Ovary (tissue), 10 donors: ENCODE measurements at places on chromosomes 11 and 22. TPM values are rescaled to one million over a fixed set of nuclear protein-coding genes. Genes with fewer than 3 reads are reported as not detected.

Gene OR10D3
- polyA plus RNA-seq: not detected

GRCh38 chr11:79963856-79964645 lies 523.2 kb upstream of the TENM4 start:
- H3K4me1 ChIP-seq: peaks cover 3% of the 10 kb centered on the region
- no peak overlapping the region for H3K4me3 ChIP-seq
- DNase-seq: no peak
- H3K36me3 ChIP-seq: no peaks in the 10 kb centered on the region
- no peak overlapping the region for H3K27ac ChIP-seq

DNA sequence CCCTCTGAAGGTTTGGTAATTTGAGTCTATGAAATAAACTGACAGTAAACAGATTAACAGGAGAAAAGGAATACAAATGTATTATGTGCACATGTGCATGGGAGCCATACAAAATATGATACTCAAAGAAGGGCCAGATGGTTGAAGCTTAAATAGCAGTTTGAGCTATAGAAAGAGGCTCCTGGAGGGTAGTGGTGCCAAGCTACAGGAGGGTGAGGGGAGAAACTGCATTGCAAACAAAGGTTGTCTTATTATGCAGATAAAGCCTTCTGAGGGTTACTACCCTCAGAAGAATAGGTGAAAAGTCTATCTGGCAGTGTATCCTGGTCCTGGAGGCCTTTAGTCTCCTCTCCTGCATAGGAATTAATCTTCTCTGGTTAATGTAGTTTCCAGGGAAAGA lies 267.3 kb upstream of the MPPED2 start:
- H3K36me3 ChIP-seq: no peaks in the 10 kb centered on the region
- no peak for DNase-seq
- H3K27me3 ChIP-seq: no peaks in the 10 kb centered on the region
- no peaks in the 10 kb centered on the region for H3K4me1 ChIP-seq

DNA sequence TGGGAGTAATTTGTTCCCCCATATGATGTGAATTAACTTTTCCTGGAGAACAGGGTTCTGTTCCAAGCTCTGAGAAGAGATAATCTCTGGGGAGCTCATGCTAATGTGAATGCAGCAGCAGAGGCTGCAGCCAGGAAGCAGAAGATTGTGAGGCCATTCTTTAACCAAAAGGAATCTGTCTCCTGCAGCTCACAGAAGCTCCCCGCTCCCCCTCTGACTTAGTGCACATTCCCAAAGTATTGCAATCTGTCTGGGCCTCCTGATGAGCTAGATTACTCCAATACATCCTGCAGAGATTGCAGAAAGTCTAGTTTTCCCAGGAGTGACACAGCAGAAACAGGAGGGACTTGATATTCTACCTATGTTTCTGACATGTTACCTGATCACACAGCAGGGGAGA lies 420.6 kb upstream of the FAT3 start:
- no peak overlapping the region for H3K4me3 ChIP-seq
- H3K36me3 ChIP-seq: no peaks in the 10 kb centered on the region
- H3K27me3 ChIP-seq: no peaks in the 10 kb centered on the region
- H3K4me1 ChIP-seq: no peaks in the 10 kb centered on the region
- DNase-seq: no peak

- H3K27me3 ChIP-seq: no peaks in the 10 kb centered on the region
- no peaks in the 10 kb centered on the region for H3K36me3 ChIP-seq
- no peak for DNase-seq
- H3K4me1 ChIP-seq: no peaks in the 10 kb centered on the region
- no peak overlapping the region for H3K27ac ChIP-seq
Measured at GRCh38 chr11:69530278-69531070, 49.0 kb downstream of the LINC01488 start.

DNA sequence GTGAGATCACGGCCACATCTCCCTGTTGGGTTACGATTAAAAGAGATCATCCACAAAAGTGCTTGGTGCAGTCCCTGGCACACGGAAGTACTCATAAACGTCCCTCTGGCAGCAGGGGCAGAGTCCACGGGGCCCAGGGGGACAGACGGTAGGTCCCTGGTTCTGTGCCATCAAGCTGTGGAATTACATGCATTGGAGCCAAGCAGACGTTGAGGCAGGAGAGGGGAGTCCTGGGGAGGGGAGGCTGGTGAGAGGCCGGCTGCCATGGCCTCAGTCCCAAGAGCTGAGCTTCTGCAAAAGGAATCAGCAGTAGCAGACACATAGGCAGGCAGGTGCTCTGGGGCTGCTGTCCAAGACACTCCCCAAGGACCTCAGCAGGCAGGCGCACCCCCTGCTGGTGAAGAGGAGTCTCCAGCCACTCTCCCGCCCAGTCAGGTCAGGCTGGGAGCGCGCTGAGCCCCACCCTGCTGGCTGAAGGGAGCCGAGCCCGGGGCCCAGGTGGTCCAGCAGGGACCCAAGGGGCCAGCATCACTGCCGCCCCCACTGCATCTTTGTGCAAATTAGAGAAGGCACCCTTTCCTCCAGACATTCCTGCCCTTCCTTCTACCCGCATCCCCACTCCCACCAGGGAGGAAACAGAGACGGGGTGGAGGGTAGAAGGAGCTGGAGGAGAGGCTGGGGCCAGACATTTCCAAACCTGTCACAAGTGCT lies 7.6 kb upstream of the KCTD17 start:
- peak; percentile 68 for DNase-seq
- H3K4me1 ChIP-seq: no peaks in the 10 kb centered on the region
- H3K4me3 ChIP-seq: no peak overlapping the region
- H3K36me3 ChIP-seq: no peaks in the 10 kb centered on the region
- no peaks in the 10 kb centered on the region for H3K27me3 ChIP-seq

GRCh38 chr11:117627259-117627658 lies 169.8 kb downstream of the DSCAML1 start:
- H3K27me3 ChIP-seq: no peaks in the 10 kb centered on the region
- no peak overlapping the region for H3K27ac ChIP-seq
- H3K4me3 ChIP-seq: no peak overlapping the region

- H3K4me1 ChIP-seq: peaks cover 11% of the 10 kb centered on the region
- no peak for DNase-seq
- H3K27me3 ChIP-seq: no peaks in the 10 kb centered on the region
- no peak overlapping the region for H3K4me3 ChIP-seq
Measured at GRCh38 chr22:39233710-39234471, 10.9 kb downstream of the PDGFB start.

DNA sequence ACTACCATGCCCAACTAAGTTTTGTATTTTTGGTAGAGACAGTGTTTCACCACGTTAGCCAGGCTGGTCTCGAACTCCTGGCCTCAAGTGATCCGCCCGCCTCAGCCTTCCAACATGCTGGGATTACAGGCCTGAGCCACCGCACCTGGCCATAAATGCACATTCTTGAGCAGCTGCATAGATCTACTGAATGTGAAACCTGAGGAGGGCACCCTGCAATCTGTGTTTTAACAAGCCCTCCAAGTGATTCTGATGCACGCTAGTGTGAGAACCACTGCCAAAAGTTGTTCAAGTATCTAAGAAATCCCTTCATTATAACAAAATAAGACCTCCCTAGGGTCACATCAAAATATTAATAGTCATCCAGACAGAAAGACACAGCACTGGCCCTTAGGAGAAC lies 89.3 kb downstream of the RDX start:
- no peaks in the 10 kb centered on the region for H3K36me3 ChIP-seq
- DNase-seq: no peak
- no peaks in the 10 kb centered on the region for H3K27me3 ChIP-seq

DNA sequence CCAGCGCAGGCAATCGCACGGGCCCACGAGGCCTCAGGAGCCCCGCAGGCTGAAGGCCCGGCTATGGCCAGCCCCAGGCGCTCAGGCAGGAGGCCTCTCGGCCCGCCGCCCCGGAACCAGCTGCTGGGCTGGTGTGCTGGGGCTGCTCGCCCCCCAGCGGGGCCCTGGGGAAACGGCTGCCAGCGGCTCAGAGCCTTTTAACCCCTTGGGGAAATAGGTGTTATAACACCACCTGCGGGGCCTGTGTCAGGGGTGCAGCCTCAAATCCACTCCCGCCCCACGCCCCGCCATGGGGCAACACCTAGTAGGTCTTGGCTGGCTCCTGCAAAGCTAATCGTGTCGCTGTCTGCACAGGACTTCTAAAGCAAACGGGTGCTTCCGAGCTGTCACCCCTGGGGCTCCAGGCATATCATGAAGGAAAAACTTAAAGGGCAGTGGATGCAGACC lies 237.4 kb downstream of the TTC28 start:
- DNase-seq: peak; percentile 87
- no peaks in the 10 kb centered on the region for H3K27me3 ChIP-seq
- peak overlapping the region; percentile 28 for H3K27ac ChIP-seq
- H3K36me3 ChIP-seq: no peaks in the 10 kb centered on the region
